ENCODE measurements at places on chromosomes 2 and 18. TPM values are rescaled to one million over a fixed set of nuclear protein-coding genes. Genes with fewer than 3 reads are reported as not detected.

Gene CEP192
- 31.4 TPM for total RNA-seq

DNA sequence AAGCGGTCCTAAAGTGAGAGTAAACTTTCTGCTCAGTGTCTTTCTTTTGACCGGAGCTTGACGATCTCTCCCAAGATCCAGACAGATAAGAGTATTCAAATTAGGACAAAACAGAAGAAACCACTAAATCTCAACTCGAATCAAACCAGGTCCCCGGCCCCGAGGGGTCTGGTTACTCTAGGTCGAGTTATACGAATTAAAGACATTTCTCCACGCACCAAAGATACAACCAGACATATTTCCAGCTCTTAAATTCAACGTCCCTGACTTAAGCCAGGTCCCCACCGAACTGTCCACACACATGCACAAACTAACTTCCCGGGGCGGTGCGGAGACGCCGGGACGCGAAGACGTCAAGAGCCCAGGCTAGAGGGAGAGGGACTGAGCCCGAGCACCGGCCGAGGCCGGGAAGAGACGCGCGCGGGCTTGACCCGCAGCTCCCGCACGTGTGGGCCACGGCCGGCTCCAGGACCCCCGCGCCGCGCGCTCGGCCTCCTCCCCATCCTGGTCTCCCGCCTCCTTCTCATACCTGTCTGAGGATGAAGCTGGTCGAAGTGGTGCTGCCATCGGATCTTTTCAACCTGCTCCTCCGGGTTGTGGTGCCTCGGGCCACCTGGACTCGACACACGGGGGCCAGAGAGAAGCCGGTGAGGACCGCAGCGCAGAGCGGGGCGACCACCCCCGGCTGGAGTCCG lies 896 bp downstream of the CACNB4 start:
- peak; percentile 57 for DNase-seq

DNA sequence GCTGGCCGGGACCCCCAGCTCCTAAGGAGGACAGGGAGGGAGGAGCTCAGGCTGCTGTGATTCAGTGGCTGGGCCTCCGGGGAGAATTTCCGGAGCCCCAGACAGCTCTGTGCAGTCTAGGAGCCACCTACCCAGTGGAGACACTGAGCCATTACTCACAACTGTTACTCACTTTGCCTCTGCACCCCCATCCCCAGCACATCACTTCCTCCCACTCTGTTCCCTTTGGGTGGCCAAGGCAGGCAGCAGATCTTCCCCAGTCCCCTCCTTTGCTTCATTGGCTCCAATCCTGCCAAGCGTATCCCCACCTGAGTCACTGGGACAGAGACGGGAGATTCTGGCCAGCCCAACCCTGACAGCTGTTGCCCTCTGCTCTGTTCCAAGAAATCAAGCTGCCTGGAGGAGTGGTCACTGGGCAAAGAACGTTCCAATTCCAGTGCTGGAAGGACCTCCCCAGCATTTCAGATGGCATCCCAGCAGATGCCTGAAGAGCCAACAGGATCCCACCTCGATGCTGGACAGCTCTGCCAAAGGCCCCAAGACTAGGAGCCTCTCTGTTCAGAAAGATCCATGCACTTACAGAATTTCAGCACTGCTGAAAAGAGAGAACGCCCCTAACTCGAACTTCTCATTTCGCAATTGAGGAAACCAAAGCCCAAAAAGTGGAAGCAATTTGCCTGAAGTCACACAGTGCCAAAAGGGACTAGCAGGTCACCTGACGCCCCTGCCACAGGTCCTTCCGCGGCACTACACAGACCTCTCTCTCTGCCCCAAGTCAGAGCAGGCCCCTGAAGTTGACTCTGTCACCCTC lies 68.3 kb downstream of the TNS1 start:
- peak; percentile 88 for DNase-seq

Gene DSG1
- total RNA-seq: not detected

DNA sequence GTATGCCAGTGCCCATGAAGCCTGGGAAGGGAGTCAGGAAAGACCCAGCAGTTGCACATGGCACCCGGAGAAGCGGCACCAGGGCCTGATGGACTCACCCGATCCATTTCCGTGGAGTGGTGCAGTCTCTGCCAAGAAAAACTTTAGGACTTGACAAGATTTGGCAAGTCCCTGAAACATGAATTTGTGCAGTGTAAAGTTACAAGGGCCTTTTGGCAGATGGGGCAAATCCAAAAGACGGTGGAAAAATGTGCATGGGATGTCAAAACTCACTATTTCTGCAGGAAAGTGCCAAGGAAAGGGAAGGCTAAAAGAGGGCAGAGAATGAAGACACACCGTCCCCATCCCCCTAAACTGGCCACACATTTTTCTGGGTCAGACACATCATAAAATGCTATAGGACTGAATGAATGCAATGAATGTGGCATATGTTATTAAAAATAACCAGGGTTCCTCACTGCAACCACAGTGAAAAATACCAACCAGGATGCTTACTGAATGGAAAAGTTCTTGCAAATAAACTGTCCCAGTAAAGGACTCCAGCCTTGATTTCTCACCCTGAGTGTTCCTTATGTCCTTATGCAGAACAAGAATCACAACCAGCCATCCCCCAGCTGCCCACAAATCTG lies 173.5 kb upstream of the SIX2 start:
- no peak for DNase-seq

DNA sequence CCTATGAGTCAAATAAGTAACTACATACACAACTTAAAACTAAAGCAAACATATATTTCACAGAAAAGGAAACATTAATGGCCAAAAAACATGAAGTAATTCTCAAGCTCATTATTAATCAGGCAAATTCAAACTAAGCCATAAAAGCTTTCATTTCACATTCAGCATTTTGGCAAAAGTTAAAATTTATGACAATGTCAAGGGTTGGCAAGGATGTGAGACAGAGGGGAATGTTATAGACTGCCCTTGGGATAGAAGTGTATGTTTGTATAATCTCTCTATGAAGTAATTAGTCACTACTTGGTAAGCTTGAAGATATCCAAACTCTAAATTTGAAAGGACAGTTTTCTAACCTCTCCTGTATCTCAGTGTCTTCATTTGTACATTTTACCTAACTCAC lies 539.4 kb downstream of the RIT2 start:
- no peak for DNase-seq

Gene FLACC1
- 6.7 TPM for total RNA-seq

Gene UGT1A8
- total RNA-seq: not detected

DNA sequence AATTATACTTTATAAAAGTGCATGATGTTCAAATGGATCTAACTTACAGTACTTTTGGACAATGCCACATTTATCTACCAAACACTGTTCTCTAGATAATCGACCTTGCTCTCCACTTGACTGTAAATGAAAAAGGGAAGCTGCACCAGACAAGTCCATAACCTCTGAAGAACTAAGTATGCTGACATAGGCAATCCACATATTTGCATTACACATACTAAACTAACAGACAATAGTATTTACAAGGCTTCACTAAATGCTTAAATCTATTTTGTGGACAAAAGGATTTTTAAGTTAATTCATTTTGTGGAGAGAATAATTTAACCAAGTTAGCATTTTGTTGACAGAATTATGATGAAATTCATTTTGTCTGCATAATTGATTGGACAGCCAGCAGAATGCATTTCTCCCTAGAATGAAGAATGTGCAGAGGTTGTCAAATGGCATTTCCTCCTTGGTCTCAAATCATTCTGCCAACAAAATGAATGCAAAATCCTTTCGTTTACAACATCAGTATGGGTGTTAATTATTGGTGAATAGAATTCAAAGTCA lies 520.9 kb downstream of the CPS1 start:
- no peak for DNase-seq

Gene UGT1A10
- total RNA-seq: not detected

DNA sequence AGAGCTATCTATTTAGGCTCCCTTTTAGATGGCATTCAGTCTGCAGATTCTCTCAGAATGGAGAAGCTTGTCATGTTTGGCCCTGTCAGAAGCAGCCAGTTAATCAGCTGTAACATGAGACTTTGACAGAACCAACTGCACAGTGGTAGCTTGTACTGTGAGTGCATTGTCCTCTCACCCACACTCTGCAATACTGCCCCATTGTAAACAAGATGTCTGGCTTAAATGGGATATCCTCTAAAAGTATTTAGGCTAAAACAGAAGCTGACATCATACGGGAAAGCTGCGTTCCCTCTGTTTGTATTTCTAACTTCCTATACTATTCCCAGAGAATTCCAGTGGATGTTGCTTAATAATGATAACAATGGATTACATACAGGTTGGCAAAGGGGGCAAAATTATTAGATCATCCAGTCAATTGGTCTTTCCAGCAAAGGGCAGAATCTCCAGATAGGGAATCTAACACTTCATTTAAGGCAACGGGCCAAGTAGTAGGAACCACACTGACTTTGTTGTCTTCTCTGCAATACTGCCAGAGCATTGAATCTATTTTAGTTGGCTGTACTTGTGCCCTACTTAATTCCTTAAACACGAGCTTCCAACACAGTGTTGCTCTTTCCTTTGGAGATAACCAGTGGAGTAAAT lies 15.4 kb upstream of the STAT4 start:
- DNase-seq: no peak

GRCh38 chr2:148557844-148558436 lies 86.6 kb upstream of the EPC2 start:
- DNase-seq: no peak

Gene FRZB
- total RNA-seq: 71.4 TPM

GRCh38 chr2:40367652-40368051 lies 84.2 kb downstream of the SLC8A1 start:
- no peak for DNase-seq

Gene APCDD1
- total RNA-seq: 10.9 TPM

DNA sequence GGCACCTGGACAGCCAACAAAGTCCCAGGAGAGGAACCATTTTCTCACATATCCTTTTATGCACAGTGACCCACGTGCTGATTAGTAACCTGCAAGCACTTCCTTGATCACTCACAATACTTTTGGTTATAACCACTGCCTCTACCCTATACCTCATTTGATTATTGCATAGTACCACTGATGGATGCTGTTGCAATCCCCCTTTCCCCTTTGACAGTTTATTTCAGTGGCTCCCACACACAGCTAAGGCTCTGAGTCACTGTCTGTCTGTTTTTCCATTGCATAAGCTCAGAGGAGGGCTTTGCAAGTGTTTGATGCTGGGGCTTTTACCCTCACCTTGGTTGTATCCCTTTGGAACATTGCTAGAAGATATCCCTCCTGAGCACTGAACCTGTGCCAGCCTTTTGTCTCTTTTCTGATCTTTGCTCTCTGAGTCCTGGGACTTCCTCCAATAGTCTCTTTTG lies 101.7 kb upstream of the RBBP8 start:
- DNase-seq: no peak

Gene PLB1
- total RNA-seq: 16.3 TPM

Gene MAP3K19
- total RNA-seq: not detected

- DNase-seq: no peak
Observed at GRCh38 chr18:79452190-79452990, 56.7 kb downstream of the NFATC1 start.
